ENCODE measurements at places on chromosomes 2 and 18. TPM values are rescaled to one million over a fixed set of nuclear protein-coding genes. Genes with fewer than 3 reads are reported as not detected.

DNA sequence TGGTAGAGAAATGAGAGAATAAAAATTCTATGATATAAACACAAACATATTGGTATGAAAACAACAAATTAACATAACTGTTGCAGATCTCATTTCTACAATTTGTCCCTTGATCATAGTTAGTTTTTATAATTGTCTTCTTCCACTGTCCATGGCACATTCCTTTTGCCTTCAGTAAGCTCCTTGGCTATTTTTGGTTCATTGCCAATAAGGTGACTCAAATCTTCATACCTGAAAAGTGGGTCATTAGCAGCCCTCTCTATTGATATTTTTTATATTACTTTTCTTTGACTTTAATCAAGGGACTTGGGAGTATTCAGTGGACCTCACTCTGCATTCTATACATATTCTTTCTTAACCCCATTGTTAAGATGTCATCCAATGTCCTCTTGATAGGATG lies 552.9 kb downstream of the TDRD15 start:
- no peak for DNase-seq

- DNase-seq: no peak
Observed at GRCh38 chr2:176947754-176948153, 264.8 kb upstream of the HNRNPA3 start.

DNA sequence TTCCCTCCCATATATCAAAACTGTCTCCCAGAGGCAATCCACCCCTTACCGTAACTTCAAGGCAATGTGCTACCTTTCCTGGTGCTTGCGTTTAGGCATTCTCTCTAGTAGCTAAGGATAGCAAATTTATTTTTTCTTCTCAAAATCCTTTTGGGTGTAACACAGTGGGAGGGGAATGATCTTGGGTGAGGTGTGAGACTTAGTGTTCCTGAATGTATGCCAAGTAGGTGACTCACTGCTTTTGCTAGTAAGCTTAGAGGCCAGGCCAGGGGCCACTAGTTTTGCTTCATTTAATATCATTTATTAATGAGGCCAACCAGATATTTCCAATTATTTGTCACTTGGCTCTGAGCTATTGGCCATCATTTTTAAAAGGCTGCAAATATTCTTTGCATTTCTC lies 135.5 kb downstream of the NAPG start:
- no peak for DNase-seq

DNA sequence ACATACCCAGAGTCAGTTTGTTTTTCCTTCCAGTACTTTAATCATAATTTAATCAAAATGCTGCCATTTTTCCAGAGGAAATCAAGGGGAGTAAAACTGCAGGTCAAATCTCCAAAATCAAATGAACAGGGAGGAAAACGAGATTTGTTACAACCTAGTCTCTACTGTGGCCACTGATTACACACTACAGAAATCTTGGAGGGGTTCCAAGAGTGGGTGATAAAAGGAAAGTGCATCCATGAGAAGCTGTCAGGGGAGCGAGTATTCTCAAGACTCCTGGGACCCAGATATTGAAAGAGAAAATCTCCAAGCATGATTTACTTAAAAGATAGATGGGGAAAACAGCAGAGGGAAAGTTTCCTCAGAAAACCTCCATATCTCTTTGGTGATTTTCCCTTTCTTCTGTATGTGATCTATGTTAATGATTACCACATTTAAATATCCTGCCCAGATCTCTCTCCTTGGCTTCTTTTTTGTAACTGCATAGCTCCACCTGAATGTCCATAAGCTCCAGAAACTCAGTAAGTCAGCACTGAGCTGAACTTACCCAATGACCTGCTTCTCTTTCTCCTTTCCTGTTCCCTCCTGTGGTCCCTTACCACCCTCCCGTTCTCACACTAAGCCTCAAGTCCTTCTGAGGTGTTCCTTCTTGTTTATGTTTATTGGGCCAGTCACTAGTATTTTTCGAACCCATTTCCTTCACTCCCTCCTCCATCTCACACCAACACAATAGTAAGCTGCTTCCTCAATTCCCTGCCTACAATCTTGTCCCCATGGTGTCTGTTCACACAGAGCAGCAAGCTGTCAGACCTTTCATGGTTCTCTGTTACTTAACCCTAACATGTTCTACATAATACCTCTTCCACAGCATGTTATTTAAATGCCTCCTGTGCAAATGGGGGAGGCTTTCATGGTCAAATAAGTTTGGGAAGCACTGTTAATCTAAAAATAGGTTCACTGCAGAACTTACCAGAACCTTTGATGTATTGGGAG lies 73.9 kb upstream of the TWSG1 start:
- DNase-seq: no peak

DNA sequence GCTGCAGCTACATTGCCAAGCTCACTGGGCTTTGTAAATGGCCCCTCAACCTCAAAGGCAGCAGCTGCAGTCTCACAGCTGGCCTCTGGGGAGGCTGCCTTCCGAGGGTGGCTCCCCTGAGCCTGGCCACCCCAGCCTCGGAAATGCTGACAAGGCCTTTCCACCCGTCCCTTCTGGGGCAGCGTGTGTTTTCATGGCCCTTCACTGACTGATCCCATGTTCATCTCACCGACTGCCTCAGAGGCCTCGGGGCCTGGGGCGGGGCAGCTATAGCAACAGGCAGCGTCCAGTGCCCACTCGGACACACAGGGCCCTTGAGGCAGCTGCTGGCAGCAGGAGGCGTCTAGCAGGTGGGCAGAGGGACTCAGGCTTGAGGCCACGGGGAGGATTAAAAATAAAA lies 149.7 kb downstream of the GLI2 start:
- DNase-seq: no peak

- DNase-seq: no peak
Observed at GRCh38 chr2:177048981-177049380, 163.6 kb upstream of the HNRNPA3 start.

DNA sequence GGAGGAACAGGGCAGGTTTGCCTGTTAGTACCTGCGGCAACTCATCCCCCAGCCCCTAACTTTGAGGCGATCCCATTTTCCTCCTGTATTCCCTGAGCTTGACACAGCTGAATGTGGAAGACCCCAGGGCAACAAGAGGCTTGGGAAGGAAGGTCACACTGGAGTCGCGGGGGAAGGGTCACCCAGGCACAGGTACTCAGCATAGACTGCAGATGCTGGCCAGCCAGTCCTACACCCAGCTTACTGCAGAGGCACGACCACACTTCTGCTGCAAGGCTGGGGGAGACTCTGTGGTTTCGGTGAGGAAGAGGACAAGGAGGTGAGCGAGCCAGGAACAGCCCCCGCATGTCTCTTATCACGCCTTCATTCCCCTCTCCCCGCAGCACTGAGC lies 91.5 kb downstream of the MALT1 start:
- DNase-seq: peak; percentile 40

DNA sequence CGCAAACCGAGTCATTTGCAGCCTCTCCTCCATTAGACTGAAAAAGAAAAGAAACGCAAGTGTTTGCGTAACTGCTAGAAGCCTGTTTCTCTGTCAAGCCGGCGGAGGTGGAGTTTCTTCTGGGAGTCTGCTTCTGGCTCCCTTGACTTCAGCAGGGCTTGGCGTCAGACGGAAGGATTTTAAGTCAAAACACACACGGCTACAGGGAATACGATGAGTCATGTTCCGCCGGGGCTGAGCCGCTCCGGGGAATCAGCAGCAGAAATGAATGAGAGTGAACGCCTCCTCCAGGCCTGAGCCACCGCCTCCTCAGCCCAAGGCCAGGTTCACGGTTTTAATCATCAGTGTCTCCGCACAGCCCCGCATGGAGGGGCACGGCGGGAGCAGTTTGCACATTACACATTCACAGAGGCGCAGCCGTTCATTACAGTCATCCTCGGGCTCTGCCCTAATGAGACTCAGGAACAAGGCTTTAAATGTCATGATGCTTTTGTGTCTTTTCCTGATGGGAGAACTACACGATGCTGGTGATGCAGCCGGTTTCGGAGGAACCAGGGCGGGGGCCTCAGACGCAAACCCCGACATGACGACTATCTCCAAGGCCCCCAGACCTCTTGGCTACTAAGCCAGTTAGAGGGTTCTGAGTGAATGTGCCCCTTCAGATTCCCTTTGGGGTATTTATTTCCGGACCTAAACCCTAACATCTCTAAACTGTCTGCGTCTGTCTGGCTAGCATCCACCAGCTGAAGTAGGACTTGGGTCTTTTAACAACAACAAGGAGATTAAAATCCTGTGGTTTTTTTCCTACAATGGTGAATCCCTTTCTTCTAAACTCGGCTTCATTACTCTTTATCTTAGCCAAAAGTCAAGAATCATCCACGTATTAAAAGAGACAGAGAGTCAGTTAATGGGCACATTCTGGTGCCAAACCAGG lies 11.1 kb upstream of the SCG2 start:
- DNase-seq: peak; percentile 68

Gene RNF152
- 45.0 TPM for total RNA-seq

Gene GEN1
- total RNA-seq: 6.2 TPM

Gene FAM124B
- total RNA-seq: 2.0 TPM

Gene GALNT13
- total RNA-seq: 0.57 TPM
